ENCODE measurements at places on chromosomes 6 and 20. TPM values are rescaled to one million over a fixed set of nuclear protein-coding genes. Genes with fewer than 3 reads are reported as not detected.

The MAS1 gene
- polyA plus RNA-seq: not detected

The VGLL2 gene
- not detected for polyA plus RNA-seq

The CCDC28A gene
- 6.4 TPM for polyA plus RNA-seq

The OTOR gene
- polyA plus RNA-seq: not detected

The SLC17A1 gene
- not detected for polyA plus RNA-seq

The RNASET2 gene
- polyA plus RNA-seq: 23.6 TPM

The LY6G6C gene
- not detected for polyA plus RNA-seq

The KIF6 gene
- 0.09 TPM for polyA plus RNA-seq

The OXT gene
- polyA plus RNA-seq: not detected

The OR12D3 gene
- not detected for polyA plus RNA-seq

The GGTLC1 gene
- not detected for polyA plus RNA-seq

The FOXF2 gene
- 16.3 TPM for polyA plus RNA-seq

The FABP7 gene
- polyA plus RNA-seq: not detected

The SASH1 gene
- polyA plus RNA-seq: 11.6 TPM

The CNKSR3 gene
- 6.7 TPM for polyA plus RNA-seq

The EFCAB8 gene
- not detected for polyA plus RNA-seq

The BNIP5 gene
- polyA plus RNA-seq: not detected

The GPR6 gene
- not detected for polyA plus RNA-seq

The SLC24A3 gene
- polyA plus RNA-seq: not detected

The LIN28B gene
- polyA plus RNA-seq: not detected

The STMN3 gene
- polyA plus RNA-seq: 67.4 TPM

The AIF1 gene
- polyA plus RNA-seq: not detected

The PROKR2 gene
- polyA plus RNA-seq: not detected

The LTV1 gene
- polyA plus RNA-seq: 19.0 TPM

The KIZ gene
- polyA plus RNA-seq: 9.9 TPM

The ULBP3 gene
- polyA plus RNA-seq: 11.1 TPM

The BPIFB4 gene
- not detected for polyA plus RNA-seq

The HCK gene
- not detected for polyA plus RNA-seq

The FAXC gene
- polyA plus RNA-seq: 3.4 TPM

The TREML4 gene
- not detected for polyA plus RNA-seq

The PGK2 gene
- not detected for polyA plus RNA-seq

The MCCD1 gene
- not detected for polyA plus RNA-seq

The SOX18 gene
- not detected for polyA plus RNA-seq

The CD109 gene
- polyA plus RNA-seq: 3.6 TPM

The ENPP3 gene
- 0.05 TPM for polyA plus RNA-seq
